NT2/D1 (cell line): ENCODE measurements at places on chromosomes 13 and 19.

DNA sequence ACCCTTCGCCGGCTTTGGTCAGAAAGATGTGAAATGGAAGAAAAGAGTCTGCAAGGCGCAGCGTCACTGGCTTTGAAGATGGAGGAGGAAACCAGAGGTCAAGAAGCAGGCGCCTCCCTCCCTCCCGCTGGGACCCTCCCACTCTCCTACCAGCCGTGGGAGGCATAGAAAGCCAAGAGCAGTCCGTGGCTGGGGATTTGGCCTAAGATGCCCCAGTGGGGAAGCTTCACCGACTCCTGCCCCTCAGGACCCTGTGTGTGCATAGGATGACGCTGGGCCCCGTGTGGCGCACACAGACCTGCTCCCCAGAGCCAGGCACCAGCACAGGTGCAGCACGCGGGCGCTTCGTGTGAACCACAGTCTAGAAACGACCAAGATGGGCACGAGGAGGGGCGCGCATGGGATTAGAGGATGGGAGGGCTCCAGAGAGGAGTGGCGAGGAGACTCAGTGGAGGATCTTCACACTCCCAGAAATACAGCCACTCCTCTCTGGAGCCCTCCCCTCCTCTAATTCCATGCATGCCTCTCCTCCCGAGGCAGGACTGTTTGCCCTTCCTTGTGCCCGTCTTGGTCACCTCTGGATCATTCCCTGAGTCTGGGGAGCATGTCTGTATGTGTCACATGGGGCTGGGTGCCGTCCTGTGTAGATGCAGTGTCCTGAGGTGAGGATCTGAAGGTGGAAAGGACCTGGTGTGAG, 194.3 kb downstream of the TEX29 start:
- no peak for DNase-seq

DNA sequence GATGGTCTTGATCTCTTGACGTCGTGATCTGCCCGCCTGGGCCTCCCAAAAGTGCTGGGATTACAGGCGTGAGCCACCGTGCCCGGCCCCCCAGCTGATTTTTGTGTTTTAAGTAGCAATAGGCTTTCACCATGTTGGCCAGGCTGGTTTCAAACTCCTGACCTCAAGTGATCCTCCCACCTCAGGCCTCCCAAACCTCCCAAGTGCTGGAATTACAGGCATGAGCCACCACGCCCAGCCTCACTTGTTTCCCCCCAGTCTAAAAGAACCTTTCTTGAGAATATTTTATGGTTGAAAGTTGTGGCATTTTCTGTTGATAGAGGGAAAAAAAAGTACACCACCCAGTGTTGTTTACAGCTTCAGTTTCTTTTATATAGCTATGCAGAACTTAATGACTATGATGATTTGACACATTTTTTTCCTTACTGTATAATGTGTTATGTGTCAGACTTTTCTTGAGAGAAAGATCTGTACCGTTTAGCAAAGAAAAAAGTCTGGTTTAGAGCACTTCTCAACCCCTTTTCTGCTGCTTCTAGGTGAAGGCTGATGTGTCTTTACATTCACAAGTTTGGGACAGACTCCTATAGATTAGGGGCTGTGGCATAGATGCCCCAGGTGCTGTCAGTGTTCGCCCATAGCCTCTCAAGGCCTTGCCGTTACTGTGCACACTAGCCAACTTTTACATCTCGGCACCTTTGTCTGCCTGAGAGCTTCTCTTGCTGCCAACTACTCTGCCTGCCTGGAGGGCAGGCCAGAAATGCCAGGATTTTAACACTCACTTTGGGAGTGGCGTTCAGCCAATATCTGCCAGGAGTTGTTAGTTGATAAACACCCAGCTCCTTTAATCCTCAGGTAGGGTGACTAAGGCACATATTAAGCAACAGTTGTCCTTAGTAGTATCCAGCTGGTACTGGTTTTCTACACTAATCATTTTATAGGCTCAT, 33.0 kb downstream of the KCTD4 start:
- DNase-seq = no peak

GRCh38 chr19:17944301-17944700, 11.5 kb downstream of the CCDC124 start:
- no peak for DNase-seq

GRCh38 chr13:67137044-67137735, 92.9 kb downstream of the PCDH9 start:
- no peak for DNase-seq

DNA sequence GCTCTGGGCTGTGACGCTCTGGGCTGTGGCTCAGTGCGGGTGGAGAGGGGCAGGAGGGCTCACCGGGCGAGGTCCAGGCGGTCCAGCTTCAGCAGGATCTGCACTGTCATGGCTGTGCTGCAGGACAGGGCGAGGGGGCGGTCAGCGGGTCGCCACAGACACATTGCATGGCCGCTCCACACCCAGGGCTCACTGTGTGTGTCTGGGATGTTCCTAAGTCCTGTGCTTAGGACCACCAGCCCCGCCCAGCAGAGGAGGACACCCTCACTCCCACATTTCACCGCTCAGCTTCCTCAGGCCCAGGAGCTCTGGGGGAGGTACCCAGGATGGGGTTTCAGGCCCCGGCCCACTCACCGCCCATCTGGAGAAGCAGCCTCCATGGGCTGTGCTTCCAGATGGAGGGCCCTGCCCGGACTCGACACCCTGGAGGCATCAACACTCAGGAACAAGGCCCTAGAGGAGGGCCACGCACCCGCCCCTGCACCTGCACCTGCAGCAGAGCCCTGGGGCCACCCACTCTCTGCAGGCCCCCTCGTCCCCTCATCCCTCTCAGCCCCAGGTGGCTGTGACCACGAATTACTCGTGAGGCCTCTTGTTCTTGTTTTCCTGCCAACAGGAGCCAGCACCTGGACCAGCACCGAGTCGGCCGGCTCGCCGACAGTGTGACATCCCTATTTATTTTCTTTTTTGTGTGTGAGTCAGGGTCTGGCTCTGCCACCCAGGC, 9.7 kb upstream of the CERS1 start:
- DNase-seq = no peak

DNA sequence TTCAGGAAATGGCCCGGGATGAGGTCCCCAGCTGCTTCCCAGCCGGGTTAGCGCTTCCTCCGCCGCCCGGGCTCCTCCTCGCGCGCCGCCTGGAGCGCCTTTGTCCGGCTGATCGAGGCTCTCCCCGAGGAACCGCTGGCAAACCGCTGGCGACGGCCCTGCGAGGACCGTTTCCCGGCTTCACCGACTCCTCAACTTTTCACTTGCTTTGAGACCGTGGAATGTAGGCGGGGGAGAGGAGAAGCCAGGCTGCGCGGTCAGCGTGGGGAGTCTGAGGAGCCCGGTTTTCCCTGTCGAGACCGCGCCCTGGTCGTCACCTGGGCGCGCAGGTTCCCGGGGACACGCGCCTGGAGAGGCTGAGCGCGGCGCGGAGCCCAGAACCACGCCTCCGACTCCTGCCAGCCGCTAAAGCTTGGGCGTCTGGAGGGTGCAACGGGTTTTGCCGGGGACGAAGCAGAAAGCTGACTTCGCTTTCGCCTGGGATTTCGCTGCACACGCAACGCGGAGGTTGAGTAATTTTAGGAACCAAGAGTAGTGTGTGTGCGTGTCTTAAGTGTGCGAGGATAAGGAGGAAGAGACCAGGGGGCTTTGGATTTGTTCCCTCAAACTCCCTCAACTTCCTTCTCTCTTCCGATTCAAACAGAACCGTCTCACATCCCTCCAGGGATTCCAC, 7.3 kb upstream of the DGKH start:
- DNase-seq = no peak

GRCh38 chr13:77457966-77458365, 77.5 kb upstream of the SCEL start:
- DNase-seq = no peak

- DNase-seq = no peak
These were observed 17.5 kb downstream of the MAU2 start for GRCh38 chr19:19338082-19338481.

GRCh38 chr19:53004242-53004641, 9.5 kb upstream of the ERVV-1 start:
- no peak for DNase-seq

- DNase-seq = no peak
These were observed 641.0 kb upstream of the ARGLU1 start for GRCh38 chr13:107208889-107209288.

- no peak for DNase-seq
These were observed 540.4 kb downstream of the IRS2 start for GRCh38 chr13:109246001-109246400.

DNA sequence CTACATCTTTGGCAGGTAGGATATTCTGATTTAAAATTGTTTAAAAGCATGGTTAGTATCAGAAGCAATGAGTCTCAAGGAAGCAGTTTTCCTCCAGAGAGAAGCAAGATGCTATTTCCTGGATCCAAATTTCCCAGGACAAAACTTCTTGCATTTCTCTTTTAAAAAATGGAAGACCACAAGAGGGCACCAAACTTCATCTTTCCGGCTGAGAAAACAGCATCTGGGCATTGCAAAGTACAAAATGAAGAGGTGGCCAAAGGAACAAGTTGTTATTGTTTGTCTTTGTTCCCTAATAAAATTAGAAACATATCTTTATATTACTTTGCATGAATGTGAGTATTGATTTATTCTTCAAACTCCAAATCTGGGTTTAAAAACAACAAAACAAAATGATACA, 60.0 kb upstream of the LRCH1 start:
- DNase-seq = peak; percentile 9

- no peak for DNase-seq
These were observed 21.2 kb upstream of the DOCK9 start for GRCh38 chr13:98998831-98999638.

DNA sequence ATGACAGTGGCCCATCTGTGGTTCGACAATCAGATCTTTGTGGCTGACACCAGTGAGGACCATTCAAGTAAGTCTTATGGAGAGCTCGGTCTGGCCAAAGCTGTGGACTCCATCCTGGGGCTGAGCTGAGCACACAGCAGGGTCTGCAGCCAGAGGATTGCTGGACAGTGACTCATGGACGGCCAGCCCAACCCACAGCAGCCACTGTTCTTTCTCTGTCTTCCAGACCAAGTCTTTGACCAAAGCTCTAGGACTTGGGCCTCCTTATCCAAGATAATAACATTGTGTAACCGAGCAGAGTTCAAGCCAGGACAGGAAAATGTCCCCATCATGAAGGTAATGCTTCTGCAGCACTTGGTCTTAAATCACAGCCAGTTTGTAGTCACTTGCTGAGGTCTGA, 12.4 kb downstream of the ATP12A start:
- no peak for DNase-seq

GRCh38 chr19:51628153-51628939, 1.9 kb downstream of the SIGLEC5 start:
- DNase-seq = no peak

DNA sequence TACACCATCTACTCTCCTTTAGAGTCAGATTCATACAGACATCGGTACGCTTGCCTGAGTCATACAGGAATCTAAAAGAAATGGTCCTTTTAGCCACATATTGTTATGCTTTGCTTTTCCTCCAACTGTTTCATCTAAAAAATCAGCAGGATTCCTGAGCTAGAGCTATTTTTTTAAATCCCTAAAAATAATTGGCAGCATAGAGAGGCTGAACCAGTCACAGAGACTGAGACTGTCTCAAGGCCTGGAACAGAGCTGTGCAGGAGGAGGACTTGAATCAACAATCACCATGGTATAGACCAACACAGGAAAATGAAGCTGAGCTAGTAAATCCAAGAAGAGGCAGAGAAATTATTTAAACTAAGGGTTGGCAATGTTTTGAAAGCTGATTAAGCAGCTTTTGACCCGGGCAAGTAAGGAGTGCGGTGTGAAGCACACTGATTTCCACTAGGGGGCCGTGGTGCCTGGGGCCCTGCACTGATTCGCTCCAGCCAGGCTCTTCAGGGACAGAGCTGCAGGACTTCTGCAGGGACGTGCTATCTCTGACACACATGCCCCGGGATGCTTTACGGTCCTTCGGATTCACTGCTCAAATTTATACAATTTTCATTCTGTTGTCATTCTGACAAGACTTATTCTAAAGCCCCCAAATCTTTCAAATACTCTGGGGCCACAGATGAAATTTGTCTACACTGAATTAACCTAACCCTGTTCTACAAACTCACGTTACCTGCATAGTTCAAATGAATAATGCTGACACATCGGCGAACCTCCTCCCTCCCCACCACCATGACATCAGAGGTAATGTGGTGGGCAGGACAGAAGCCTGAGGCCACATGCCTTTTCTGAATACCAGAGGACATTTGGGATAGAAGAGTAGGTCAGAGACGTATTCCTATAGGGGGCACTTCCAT, 87.6 kb upstream of the SLC15A1 start:
- peak; percentile 68 for DNase-seq

GRCh38 chr13:88887045-88887662, 1216.0 kb downstream of the SLITRK5 start:
- DNase-seq = no peak

DNA sequence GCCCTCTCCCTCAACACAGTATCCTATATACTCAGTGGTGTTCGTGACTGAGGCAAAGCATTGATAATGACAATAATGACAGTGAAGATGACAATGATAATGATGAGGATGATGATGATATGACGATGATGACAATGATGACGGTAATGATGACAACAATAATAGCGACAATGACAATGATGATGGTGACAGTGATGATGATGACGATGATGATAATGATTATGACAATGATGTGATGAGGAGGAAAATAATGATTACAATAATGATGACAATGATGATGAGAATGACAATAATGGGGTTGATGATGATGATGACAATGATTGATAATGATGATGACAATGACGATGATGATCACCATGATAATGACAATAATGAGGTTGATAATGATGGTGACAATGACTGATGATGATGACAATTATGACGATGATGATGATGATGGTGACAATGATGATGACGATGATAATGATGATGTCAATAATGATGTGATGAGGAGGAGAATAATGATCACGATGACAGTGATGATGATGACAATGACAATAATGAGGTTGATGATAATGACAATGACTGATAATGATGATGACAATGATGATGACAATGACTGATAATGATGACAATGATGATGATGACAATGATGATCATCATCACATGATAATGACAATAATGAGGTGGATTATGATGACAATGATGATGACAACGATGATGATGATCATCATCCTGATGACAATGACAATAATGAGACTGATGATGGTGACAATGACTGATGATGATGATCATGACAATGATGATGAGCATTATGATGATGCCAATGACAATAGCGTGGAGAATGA, 16.7 kb downstream of the ELSPBP1 start:
- DNase-seq = no peak

- no peak for DNase-seq
These were observed 12.6 kb upstream of the GARRE1 start for GRCh38 chr19:34241513-34242337.
